Type B pancreatic cell (in vitro differentiated cells): ENCODE measurements at places on chromosomes 12 and 14. TPM values are rescaled to one million over a fixed set of nuclear protein-coding genes. Genes with fewer than 3 reads are reported as not detected.

ANKS1B gene
- 4.7 and 7.6 TPM in 2 replicates for total RNA-seq

ISM2 gene
- total RNA-seq, result 0.46 and 1.2 TPM in 2 replicates

CMKLR1 gene
- 0.50 and 0.97 TPM in 2 replicates for total RNA-seq

DPPA3 gene
- not detected in 2 replicates for total RNA-seq

SLC25A47 gene
- total RNA-seq, result not detected in 2 replicates

PPP1R13B gene
- 20.4 and 42.0 TPM in 2 replicates for total RNA-seq

RNASE3 gene
- total RNA-seq, result not detected in 2 replicates

DNA sequence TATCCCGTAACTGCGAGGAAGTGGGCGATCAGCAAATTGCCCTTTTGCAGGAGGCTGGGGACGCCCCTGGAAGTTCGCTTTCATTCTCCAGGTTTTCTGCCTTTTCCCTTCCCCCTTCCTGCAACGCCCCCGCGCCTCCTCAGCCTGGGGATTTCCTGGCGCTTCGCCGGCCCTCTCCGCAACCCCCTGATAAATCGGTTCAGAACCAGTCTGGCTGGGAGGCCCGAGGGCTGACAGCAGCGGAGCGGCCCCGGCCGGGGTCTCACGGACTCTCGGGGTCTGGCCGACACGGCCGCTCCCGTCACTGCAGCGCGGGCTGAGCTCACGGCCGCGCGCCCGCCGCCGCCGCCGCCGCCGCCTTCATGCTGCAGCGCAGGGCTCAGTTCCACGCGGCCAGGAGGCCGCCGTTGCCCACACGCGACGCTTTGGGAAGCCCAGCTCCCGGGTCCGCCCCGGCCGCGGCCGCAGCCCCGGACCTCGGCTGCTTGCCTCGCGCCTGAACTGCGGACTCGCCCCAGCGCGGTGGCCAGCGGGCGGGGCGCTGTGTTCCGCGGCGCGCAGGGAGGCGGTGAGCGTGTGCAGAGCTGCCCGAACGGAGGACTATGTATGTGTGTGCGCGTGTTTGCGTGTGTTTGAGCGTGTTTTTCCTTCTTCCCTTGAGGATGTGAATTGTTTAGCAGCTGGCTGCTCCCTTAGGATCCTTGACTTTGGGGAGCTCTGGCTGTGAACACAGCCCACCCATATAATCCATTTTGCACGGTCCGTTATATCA is at the start of gene LRFN5:
Gene LRFN5, plus strand, starts transcription at position 345 of the 772 bp plus-strand sequence.
- peak within 1 kb of the TSS; percentile 94 for H3K4me3 ChIP-seq
- peak; percentile 74 for DNase-seq
- H3K4me1 ChIP-seq, result peaks cover 35% of the 10 kb centered on the region
- H3K27me3 ChIP-seq, result peaks cover 87% of the 10 kb centered on the region

- H3K4me3 ChIP-seq, result no peak overlapping the region
- H3K36me3 ChIP-seq, result peaks cover 16% of the 10 kb centered on the region
- H3K27me3 ChIP-seq, result no peaks in the 10 kb centered on the region
- H3K4me1 ChIP-seq, result peaks cover 42% of the 10 kb centered on the region
- H3K27ac ChIP-seq, result no peak overlapping the region
Measured at GRCh38 chr12:62912644-62913043, 22.3 kb downstream of the PPM1H start.

- H3K27me3 ChIP-seq, result no peaks in the 10 kb centered on the region
- H3K36me3 ChIP-seq, result no peaks in the 10 kb centered on the region
- H3K4me1 ChIP-seq, result peaks cover 4% of the 10 kb centered on the region
- DNase-seq, result no peak
- H3K27ac ChIP-seq, result peak overlapping the region; percentile 68
- H3K4me3 ChIP-seq, result no peak overlapping the region
Measured at GRCh38 chr12:123133701-123134100, 17.2 kb downstream of the PITPNM2 start.

DNA sequence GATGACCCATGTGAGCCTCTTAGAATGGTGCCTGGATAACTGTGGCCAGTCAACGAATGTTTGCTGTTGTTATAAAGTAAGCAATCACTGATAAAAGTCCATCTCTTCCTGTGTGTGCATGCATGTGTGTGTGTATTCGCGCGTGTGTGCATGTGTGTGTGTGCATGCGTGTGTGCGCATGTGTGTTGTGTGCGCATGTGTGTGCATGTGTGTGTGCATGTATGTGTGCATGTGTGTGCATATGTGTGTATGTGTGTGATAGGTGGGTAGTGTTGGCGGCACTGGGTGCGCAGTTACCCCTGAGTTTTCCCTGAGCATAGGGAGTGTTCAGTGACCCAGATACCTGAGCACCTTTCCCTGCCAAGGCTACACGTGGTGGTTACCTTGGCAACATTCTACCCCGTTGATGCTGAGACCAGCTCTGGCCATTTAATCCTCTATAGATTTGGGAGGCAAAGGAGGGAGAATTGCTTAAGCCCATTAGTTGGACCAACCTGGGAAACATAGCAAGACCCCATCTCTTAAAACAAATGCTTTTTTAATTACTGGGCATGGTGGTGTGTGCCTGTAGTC is 137.8 kb downstream of the SLC15A4 start:
- H3K4me1 ChIP-seq, result no peaks in the 10 kb centered on the region
- H3K27me3 ChIP-seq, result no peaks in the 10 kb centered on the region
- H3K36me3 ChIP-seq, result no peaks in the 10 kb centered on the region
- no peak overlapping the region for H3K27ac ChIP-seq
- no peak for DNase-seq

- H3K27me3 ChIP-seq, result no peaks in the 10 kb centered on the region
- peaks cover 23% of the 10 kb centered on the region for H3K4me1 ChIP-seq
Measured at GRCh38 chr12:104649217-104649824, 192.6 kb downstream of the CHST11 start.

- H3K27ac ChIP-seq, result no peak overlapping the region
- H3K4me3 ChIP-seq, result no peak overlapping the region
- H3K27me3 ChIP-seq, result peaks cover 7% of the 10 kb centered on the region
- no peak for DNase-seq
Measured at GRCh38 chr12:47391566-47391965, 311.8 kb upstream of the AMIGO2 start.
